ENCODE measurements at places on chromosomes 11 and 22.

- DNase-seq: no peak
Observed at GRCh38 chr11:124725719-124726105, 14.0 kb upstream of the NRGN start.

DNA sequence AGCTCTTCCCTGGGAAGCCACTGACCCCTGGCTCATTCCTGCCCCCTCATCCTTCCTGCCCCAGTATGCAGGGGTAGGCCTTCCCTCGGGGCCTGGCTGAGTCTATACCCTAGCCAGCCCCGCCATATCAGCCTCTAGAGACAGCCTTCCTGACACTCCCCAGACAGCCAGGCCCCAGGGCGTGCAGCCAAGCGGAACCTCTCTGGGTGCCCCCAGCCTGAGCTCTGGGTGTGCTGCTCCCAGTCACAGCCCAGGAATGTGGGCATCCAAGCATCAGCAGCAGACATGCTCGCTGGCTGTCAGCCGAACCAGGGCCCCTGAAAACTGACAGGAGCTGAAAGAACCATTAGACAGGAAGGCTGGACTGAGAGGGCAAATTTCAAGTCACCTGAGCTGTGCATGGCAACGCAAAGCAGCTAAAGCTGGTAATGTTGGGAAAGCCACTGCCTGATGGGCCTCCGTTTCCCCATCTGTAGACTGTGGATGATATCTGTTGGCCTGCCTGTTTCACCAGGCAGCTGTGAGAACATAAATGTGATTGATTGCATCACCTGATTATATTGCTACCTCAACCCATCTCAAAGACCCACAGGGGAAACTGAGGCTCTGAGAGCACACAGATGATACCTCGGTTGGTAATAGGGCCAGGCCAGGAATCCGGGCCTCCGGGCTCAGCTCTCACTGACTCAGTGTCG is 93.2 kb downstream of the LRRC32 start:
- DNase-seq: no peak

DNA sequence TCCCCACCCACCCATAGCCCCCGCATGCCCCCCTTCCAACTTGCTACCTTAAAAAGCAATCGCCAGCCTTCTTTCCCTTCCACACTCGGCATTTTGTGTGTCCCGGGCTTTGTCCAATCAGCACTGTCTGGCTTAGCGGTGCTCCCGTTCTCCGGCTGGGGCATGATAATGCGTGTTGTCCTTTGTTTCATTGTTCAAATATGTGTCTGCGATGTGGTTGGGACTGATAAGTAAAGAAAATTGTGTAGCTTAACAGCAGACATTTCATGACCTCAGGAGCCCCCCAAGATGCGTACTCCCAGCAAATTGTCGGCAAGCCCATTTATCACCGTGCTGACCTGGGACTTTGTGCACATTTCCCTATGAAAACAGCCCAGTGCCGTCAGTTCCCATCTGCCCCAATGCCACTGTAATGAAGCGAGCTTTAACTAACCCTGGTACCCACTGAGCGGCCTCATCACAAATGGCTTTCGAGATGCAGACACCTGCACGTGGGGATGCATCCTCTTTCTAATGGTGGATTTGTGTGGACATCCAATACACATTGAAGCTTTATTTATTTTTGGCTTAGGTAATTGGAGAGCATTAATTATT is 167.0 kb upstream of the E2F8 start:
- DNase-seq: no peak

DNA sequence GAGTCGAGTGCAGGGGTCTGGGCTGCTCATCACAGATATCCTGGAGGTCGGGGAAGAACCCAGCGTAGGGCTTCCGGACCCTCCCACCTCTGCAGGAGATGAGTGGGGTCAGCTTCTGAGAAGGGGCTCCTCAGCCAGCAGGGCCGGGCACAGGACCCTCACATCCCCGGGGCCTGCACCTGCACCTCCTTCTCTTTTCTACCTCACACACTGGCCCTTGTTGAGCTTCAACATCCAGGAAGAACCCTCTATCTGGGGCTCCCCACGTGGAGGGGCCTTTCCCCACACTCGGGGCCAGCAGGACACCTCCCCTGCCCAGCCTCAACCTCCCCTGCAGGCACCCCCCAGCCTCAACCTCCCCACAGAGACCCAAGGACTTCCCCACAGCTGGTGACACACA is 299.4 kb downstream of the CTTN start:
- no peak for DNase-seq

GRCh38 chr11:2647167-2647566 is 52.6 kb downstream of the KCNQ1OT1 start:
- DNase-seq: no peak

- DNase-seq: no peak
Observed at GRCh38 chr11:94521684-94522083, 9.4 kb downstream of the C11orf97 start.

GRCh38 chr22:45842291-45842991 is 134.5 kb downstream of the WNT7B start:
- no peak for DNase-seq

DNA sequence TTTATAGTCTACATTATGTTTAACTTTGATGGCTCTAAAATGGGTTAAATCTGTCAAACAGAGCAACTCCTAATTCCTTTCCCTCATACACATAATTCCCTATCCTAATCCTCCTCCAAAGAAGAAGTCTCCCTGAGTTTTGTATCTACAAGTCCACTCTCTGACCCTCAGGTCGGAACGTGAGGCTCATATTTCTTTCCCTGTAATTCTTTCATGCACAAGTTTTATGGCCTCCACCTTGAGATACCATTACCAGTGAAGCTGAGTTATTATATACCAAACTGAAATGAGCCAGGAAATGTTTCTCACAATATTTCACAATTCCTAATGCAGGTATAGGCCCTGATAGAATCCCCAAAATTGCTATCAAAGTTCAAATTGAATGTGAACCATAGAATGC is 106.4 kb downstream of the CASP12 start:
- DNase-seq: no peak

GRCh38 chr11:15541079-15541478 is 426.4 kb downstream of the INSC start:
- no peak for DNase-seq

GRCh38 chr11:6932145-6932544 is 5.9 kb downstream of the ZNF215 start:
- no peak for DNase-seq

- no peak for DNase-seq
Observed at GRCh38 chr22:36335621-36336020, 52.1 kb downstream of the MYH9 start.

DNA sequence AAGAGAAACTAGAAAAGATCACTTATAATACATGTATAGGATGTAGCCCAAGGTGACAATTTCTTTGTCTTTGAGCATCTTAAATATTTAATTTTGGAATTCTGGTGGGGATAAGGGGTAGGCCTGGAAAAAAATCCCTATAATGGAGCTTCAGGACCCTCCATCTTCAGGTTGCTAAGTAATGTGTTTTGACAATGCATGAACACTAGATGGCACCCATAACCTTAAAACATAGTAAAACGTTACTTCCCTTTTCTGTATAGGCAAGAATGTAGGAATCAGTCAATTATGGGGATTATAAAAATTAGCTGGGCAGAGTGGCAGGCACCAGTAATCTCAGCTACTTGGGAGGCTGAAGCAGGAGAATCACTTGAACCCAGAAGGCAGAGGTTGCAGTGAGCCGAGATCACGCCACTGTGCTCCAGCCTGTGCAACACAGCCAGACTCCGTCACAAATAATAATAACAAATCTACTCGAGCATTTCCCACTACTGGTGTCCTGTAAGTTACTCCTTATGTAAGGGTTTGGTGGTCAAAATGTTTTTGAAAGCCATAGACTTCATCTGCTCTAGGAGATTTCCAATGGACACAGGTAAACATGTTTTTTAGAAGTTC is 541.9 kb upstream of the CCDC90B start:
- DNase-seq: no peak

GRCh38 chr11:89347071-89347470 is 144.1 kb downstream of the NOX4 start:
- DNase-seq: no peak

DNA sequence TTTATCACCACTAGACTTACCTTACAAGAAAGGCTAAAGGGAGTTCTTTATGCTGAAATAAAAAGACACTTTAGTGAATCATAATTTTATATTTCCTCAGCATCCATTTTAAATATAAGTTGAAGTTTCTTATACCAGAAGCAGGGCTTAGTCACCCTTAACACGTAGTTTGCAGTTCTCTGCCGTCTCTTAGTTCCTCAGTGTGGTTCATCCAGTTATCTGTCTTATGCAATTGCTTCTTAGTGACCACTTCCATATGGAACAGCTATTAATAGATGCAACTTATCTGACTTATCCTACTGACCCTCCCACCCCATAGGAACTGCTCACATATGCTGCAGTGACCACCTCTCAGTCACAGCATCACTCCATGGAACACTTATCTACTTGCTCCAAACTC is 11.7 kb upstream of the SLC36A4 start:
- DNase-seq: no peak

DNA sequence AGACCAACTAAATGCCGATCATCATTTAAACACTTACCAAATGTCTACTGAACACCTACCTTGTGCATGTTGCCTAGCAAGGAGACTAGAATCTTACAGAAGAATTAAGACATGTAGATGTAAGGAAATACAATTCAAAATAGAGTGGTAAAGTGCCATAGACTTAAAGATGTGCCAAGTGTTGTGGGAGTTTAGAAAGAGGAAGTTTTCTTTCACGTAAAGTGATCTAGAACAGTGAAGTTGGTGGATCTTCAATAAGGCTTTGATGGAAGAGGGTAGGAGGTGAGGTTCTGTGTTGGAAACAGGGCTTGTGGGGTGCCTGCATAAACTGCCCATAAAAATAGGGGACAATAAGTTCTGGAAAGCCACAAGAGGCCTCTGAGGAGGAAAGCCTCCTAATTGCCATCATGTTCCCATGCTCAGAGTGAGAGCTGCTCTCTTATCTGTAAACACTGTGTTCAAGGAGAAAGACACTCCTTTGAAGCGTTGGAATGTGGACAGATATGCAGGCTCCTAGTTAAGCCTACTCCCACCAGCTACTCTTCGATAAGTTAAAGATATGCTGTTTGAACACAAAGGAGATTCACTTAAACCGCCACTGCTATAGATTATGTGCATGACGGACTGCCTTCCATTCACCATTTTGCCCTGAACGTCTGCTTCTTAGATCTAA is 66.7 kb downstream of the HSD17B12 start:
- no peak for DNase-seq

DNA sequence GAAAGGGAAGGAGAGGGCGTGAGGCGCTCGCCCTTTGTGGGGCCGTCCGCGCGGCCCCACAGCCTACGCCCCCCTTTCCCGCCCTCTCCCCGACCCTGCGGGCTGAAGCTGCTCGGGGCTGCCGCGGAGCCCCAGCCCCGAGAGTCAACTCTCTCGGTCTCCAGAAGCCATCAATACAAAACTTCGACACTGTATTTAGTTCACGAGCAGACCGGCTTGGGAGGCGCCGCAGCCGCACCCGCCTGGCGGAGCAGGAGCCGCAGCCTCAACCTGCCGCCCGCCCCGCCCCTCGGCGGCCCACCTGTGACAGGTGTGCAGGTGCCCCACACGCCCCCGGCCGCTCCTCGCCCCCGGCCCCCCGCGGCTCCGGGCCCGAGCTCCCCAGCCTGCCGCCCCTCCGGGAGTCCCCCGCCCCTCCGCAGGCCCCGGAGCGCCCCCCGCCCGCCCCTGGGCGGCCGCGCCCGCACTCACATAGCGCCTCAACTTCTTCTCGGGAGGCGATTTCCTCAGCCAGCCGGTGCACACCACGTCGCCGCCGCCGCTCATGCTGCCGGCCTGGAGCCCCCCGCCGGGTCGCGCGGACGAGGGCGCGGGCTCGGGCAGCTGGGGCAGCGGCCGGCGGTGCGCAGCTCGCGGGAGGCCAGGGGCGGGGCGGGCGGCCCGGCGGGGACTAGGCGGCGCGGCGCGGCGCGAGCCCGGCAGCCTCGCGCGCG is at the start of gene GAB2:
GAB2 (minus strand) TSS at position 646 of the 713 bp plus-strand sequence; CDS start at position 546, 100 bp downstream.
- DNase-seq: peak; percentile 51

All from liver (tissue), 10 donors.